ENCODE measurements at places on chromosomes 2 and 18. TPM values are rescaled to one million over a fixed set of nuclear protein-coding genes. Genes with fewer than 3 reads are reported as not detected.
A peak's percentile ranks its signal among the peaks of the same experiment; 100 is the strongest.

- no peak for DNase-seq
- H3K4me1 ChIP-seq = no peaks in the 10 kb centered on the region
- no peak overlapping the region for H3K4me3 ChIP-seq
- H3K36me3 ChIP-seq = no peaks in the 10 kb centered on the region
These were observed 8.9 kb upstream of the PGAP1 start for GRCh38 chr2:196935432-196935831.

Gene HAUS1
- total RNA-seq = 47.4 TPM

Gene ANKRD29
- 14.2 TPM for total RNA-seq

- no peak for DNase-seq
- peak overlapping the region; percentile 17 for H3K27ac ChIP-seq
- no peaks in the 10 kb centered on the region for H3K4me1 ChIP-seq
- no peak overlapping the region for H3K4me3 ChIP-seq
These were observed 57.2 kb downstream of the REEP1 start for GRCh38 chr2:86280191-86280667.

- no peaks in the 10 kb centered on the region for H3K4me1 ChIP-seq
- DNase-seq = no peak
- no peak overlapping the region for H3K4me3 ChIP-seq
These were observed 537.7 kb upstream of the PKDCC start for GRCh38 chr2:41510108-41510507.

DNA sequence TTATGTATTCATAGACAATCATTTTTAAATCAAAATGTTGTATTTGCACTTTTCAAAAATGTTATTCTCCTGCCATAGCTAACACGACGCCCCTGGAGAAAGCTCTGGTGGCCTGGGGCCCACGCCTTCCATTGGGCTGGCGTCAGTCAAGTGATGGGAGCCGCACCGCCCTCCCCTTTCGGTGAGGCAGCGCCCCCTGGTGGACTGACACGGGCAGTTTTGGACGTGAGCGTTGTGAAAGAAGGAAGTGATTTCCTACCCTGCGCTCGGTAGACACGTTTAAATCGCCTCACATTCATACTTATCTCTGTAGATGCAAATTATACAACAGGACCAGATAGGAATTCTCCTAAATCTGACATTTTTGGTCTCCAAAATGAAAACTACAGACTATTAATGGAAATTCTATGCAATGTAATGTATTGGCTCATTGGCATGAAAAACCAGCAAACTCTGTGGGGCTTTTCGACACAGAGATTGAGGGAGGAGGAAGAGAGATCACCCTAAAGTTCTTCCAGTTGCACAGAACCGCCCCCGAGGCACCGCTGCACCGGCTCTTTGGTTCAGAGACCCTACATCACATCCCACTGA lies 326.2 kb upstream of the SOX11 start:
- H3K4me1 ChIP-seq = no peaks in the 10 kb centered on the region
- H3K27me3 ChIP-seq = no peaks in the 10 kb centered on the region
- no peak for DNase-seq
- H3K4me3 ChIP-seq = no peak overlapping the region
- no peaks in the 10 kb centered on the region for H3K36me3 ChIP-seq

DNA sequence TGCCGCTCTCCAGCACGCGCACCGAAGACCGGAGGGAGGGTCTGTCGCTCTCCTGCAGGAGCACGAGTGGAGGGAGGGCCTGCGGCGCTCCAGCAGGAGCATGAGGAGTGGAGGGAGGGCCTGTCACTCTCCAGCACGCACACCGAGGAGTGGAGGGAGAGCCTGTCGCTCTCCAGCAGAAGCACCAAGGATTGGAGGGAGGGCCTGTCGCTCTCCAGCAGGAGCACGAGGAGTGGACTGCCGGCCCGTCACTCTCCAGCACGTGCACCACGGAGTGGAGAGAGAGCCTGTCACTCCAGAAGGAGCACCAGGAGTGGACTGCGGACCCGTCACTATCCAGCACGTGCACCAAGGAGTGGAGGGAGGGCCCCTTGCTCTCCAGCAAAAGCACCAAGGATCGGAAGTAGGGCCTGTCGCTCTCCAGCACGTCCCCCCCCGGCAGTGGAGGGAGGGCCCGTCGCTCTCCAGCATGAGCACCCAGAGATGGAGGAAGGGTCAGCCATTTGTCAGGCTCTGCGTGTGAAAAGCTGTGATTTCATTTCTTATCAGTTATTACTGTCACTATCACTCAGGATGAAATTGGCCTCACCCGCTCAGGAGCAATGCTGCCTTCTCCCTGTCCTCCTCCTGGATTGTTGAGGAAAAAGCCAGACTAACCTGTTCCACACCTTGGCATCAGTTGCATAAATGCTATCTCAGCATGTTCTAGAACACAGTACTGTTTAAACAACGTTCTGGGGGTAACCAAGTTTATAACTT lies 35.9 kb downstream of the ADI1 start:
- H3K4me1 ChIP-seq = no peaks in the 10 kb centered on the region
- H3K27ac ChIP-seq = no peak overlapping the region
- H3K36me3 ChIP-seq = no peaks in the 10 kb centered on the region
- no peaks in the 10 kb centered on the region for H3K27me3 ChIP-seq
- DNase-seq = peak; percentile 49

- H3K4me1 ChIP-seq = no peaks in the 10 kb centered on the region
- H3K4me3 ChIP-seq = no peak overlapping the region
- no peak for DNase-seq
- no peaks in the 10 kb centered on the region for H3K27me3 ChIP-seq
- H3K36me3 ChIP-seq = no peaks in the 10 kb centered on the region
- H3K27ac ChIP-seq = no peak overlapping the region
These were observed 109.9 kb upstream of the ID2 start for GRCh38 chr2:8571792-8572499.

Gene SLC40A1
- 252 TPM for total RNA-seq

- no peak overlapping the region for H3K4me3 ChIP-seq
- H3K27ac ChIP-seq = no peak overlapping the region
- DNase-seq = no peak
- H3K27me3 ChIP-seq = no peaks in the 10 kb centered on the region
These were observed 66.1 kb upstream of the RGPD5 start for GRCh38 chr2:109727929-109728447.

DNA sequence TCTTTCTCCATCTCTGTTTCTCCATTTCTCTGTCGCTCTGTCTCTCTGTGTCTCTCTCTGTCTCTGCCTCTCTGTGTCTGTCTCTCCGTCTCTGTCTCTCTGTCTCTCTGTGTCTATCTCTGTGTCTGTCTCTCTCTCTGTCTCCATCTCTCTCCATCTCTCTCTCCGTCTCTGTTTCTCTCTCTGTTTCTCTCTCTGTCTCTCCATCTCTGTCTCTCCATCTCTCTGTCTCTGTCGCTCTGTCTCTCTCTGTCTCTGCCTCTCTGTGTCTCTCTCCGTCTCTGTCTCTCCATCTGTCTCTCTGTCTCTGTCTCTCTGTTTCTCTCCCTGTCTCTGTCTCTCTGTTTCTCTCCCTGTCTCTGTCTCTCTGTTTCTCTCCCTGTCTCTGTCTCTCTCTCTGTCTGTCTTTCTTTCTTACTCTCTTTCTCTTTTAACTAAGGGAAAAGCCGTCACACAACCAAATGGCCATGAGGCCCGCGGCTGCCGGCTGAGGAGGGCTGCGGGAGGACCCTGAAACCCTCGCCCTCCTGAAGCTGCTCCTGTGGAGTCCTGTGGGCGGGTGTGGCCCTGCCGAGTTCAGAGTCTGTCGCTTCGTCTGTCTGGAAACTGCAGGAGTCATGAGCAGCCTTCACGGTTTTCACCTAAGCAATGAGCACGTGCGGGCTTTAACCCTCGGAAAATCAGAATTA lies 29.3 kb downstream of the NFATC1 start:
- no peaks in the 10 kb centered on the region for H3K36me3 ChIP-seq
- H3K27me3 ChIP-seq = no peaks in the 10 kb centered on the region
- H3K27ac ChIP-seq = no peak overlapping the region
- H3K4me1 ChIP-seq = no peaks in the 10 kb centered on the region
- DNase-seq = no peak

Gene SPDYA
- not detected for total RNA-seq

DNA sequence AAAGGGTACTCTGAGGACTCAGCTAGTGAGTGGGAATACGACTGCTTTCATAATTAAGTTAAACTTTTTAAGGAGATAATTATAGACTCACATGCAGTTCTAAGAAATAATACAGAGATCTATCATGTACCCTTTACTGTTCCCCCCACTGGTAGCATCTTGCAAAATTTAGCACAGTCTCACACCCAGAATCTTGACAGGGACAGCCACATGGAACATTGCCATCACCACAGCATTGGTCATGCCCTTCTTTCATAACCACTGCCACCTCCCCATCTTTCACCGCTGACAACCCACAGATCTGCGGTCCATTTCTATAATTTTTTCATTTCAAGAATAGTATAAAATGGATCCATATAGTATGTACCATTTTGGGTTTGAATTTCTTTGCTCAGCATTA lies 37.8 kb downstream of the ARHGEF4 start:
- no peaks in the 10 kb centered on the region for H3K27me3 ChIP-seq
- H3K4me3 ChIP-seq = no peak overlapping the region
- H3K27ac ChIP-seq = no peak overlapping the region
- H3K4me1 ChIP-seq = no peaks in the 10 kb centered on the region

- no peaks in the 10 kb centered on the region for H3K36me3 ChIP-seq
- DNase-seq = peak; percentile 70
- H3K4me3 ChIP-seq = no peak overlapping the region
- no peaks in the 10 kb centered on the region for H3K27me3 ChIP-seq
- no peak overlapping the region for H3K27ac ChIP-seq
These were observed 32.2 kb downstream of the TMEFF2 start for GRCh38 chr2:192162392-192163042.

DNA sequence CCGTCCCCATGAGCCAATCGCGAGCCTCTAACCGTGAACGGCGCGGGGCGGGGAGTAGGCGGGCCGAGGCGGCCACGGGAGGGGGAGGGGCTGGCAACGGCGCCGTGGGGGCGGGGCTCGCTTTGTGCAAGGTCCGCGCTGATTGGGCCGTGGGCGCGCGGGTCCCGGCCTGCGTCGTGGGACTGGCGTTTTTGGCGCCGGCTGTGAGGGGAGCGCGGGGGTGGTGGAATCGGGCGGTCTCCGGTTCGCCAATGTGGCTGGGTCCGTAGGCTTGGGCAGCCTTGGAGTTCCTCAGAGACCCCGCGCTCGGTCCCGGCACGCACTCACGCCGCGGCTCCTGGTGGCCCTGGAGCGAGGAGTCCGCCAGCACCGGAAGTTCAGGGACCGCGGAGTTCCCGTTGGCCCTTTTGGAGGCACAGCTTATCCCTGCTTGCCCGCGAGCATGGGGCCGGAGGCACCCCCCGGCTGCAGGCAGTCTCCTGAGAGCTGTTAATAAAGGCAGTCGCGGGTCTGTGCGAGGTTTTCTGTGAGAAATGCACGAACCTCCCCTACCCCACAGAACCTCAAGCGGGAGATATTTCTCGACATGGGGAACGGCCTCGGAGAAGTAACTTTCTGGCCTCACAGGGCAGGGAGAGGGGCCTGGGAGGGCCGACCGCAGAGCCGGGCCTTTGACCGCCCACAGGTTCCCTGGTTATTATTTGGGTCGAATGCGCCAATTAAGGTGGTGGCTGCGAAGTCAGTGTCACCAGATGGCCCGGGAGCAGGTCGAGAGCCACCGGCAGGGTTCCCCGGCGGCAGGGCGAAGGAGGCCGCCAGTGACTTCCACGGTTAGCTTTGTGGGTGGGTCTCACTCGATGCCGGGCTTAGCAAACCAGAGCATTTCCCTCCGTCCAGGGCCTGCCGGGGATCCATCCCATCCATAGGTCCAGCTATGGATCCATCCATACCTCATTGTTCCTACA lies 574 bp upstream of the NCL start:
- H3K36me3 ChIP-seq = no peaks in the 10 kb centered on the region
- DNase-seq = peak; percentile 98
- H3K4me1 ChIP-seq = peaks cover 8% of the 10 kb centered on the region
- no peaks in the 10 kb centered on the region for H3K27me3 ChIP-seq
- peak overlapping the region; percentile 89 for H3K4me3 ChIP-seq
- peak overlapping the region; percentile 99 for H3K27ac ChIP-seq

DNA sequence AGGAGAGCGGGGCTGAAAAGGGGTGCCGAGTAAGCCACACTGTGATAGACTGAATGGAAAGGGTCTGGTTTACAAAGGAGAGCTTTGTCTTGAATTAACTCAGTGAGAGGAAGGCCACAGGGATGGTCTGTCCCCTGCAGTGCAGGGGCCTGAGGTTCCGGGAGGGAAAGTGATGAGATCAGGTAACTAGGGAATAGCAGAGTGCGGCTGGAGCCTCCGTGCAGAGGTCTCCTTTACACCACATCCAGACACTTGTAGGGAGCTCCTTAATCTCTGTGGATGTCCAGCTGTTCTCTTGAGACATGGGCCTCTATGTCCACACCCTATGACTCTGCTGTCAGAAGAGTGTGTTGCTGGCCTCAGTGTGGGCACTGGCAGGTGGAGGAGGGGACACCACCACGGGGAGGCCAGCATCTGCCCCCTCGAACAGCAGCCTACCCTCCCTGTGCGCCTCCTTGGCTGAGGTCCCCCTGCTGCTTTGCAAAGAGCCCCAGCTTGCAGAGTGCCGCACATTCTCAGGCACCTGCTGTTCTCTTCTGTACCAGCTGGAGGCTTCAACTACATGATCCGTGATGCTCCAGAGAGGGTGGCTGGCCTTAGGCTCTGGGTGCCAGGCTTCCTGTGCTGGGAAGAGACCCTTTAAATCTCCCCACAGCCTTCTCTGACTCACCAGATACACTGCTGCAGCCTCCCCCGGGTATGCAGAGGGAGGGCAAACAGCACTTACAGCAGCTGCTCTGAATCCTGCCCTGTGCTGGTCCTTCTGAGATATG lies 25.9 kb downstream of the ENOSF1 start:
- no peak for DNase-seq
- no peaks in the 10 kb centered on the region for H3K4me1 ChIP-seq
- H3K27me3 ChIP-seq = no peaks in the 10 kb centered on the region
- no peak overlapping the region for H3K4me3 ChIP-seq

DNA sequence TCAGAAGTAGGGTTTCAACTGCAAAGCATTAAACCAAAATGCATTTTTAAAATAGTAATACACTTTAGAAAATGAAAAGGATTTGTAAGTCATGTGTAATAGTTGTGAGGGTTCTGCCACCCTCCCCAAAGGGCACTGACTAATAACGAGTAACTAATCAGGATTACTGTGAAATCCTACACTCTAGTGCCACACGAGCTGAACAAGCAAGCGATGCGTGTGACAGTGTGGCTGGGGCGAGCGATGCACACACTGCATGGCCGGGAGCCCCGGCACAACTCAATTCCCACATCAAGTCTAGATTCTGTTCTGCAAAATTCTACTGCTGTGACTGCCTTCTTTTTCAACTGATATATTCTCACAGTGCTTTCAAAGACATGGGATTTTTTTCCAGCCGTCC lies 156.4 kb downstream of the SEPTIN10 start:
- no peaks in the 10 kb centered on the region for H3K36me3 ChIP-seq
- DNase-seq = no peak
- no peaks in the 10 kb centered on the region for H3K27me3 ChIP-seq
- no peak overlapping the region for H3K4me3 ChIP-seq
- H3K4me1 ChIP-seq = no peaks in the 10 kb centered on the region
- H3K27ac ChIP-seq = no peak overlapping the region

GRCh38 chr2:65420712-65421431 lies 11.5 kb downstream of the SPRED2 start:
- no peak overlapping the region for H3K27ac ChIP-seq
- no peaks in the 10 kb centered on the region for H3K27me3 ChIP-seq
- no peaks in the 10 kb centered on the region for H3K36me3 ChIP-seq
- no peaks in the 10 kb centered on the region for H3K4me1 ChIP-seq
- no peak for DNase-seq
